ENCODE measurements at places on chromosomes 1 and 21.
A peak's percentile ranks its signal among the peaks of the same experiment; 100 is the strongest.

DNA sequence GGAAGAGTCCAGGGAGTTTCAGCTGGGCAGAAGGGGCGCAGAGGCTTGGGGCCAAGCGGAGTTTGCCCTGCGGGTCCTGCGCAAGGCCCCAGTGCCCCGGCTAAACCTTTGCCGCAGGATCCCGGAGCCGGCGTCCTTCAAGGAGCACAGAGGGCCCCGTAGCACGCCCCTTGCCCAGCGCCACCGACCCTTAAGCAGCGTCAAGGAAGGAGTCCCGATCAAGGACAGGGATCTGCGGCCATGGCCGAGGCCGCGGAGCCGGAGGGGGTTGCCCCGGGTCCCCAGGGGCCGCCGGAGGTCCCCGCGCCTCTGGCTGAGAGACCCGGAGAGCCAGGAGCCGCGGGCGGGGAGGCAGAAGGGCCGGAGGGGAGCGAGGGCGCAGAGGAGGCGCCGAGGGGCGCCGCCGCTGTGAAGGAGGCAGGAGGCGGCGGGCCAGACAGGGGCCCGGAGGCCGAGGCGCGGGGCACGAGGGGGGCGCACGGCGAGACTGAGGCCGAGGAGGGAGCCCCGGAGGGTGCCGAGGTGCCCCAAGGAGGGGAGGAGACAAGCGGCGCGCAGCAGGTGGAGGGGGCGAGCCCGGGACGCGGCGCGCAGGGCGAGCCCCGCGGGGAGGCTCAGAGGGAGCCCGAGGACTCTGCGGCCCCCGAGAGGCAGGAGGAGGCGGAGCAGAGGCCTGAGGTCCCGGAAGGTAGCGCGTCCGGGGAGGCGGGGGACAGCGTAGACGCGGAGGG is 520 bp downstream of the CLIC6 start:
- no peak for DNase-seq

GRCh38 chr21:38954588-38955004 is 148.9 kb downstream of the ETS2 start:
- no peak for DNase-seq

GRCh38 chr21:46369520-46370235 is 45.7 kb downstream of the PCNT start:
- DNase-seq, result no peak

DNA sequence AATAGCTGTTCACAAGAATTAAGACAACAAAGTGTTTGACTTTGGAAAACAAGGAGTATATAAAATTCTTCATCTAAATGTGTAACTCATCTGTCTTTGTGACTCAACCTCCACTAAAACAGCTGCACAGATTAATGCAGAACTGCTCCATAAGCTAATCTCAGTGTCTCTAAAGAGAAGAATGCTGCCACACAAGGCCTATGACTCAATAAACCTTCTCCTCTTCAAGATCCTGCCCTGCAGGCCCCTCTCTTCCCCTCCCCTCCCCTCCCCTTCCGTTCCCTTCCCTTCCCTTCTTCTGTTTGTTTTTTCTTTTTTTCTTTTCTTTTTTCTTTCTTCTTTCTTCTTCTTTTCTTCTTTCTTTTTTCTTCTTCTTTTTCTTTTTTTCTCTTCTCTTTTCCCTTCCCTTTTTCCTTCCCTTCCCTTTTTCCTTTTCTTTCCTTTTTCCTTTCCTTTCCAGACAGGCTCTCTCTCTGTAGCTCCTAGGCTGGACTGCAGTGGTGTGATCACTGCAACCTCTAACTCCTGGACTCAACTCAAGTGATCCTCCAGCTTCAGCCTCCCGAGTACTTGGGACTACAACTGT is 1052.8 kb downstream of the BRINP3 start:
- no peak for DNase-seq

DNA sequence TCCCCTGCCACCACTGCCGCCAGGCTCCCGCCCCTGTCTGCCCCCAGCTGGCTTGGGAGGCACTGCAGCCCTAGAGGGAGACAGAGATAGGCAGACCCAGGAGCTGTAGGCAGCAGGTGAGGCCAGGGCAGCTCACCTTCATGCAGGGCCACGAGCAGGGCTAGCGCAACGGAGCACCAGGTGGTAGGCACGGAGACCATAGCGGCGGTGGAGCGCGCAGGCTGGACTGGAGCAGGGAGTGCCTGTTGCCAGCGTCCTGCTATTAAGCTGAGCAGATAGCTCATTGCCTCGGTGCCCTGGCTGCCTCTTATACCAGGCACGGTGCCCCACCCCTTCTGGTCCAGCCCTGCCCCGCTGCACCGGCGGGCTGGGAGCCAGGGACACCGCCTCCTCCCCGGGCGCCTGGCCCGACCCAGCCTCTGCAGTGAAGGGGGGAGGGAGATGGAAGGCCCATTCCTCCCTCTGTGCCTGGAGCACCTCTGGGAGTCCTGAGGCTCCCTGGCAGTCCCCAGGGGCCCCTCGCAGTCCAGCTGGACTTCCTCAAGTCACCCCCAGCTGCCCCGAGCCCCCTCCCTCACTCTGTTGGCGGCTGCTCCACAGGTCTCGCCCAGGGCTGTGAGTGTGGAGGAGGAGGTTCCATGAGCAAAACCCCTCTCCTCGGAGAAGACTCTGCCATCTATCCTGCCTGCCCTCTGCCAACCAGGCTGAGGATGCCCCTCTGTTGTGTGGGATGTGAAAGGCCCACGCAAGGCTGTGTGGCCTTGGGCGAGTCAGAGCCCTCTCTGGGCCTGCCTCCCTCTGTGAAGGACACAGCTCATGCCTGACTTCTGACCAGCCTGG is at the start of gene EDN2:
Gene EDN2 (minus strand): TSS at position 282 of the 840 bp plus-strand sequence. CDS start 82 bp downstream, at position 200.
- DNase-seq, result no peak

DNA sequence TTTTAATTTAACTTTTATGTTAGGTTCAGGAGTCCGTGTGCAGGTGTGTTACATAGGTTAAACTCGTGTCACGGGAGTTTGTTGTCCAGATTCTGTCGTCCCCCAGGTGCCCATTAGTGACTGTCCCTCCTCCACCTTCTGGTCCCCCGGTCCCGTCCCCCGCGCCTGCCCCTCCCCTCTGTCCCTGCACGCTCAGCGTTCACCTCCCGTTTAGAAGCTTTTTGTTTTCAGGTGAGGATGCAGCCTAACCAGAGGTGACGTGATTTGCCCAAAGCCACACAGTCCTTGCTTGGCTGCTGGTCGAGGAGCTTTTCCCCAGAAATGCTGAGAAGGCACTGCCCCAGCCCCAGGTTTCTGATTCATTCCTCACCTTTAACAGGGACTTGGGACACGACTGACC is 844 bp downstream of the C1orf146 start:
- DNase-seq, result no peak

DNA sequence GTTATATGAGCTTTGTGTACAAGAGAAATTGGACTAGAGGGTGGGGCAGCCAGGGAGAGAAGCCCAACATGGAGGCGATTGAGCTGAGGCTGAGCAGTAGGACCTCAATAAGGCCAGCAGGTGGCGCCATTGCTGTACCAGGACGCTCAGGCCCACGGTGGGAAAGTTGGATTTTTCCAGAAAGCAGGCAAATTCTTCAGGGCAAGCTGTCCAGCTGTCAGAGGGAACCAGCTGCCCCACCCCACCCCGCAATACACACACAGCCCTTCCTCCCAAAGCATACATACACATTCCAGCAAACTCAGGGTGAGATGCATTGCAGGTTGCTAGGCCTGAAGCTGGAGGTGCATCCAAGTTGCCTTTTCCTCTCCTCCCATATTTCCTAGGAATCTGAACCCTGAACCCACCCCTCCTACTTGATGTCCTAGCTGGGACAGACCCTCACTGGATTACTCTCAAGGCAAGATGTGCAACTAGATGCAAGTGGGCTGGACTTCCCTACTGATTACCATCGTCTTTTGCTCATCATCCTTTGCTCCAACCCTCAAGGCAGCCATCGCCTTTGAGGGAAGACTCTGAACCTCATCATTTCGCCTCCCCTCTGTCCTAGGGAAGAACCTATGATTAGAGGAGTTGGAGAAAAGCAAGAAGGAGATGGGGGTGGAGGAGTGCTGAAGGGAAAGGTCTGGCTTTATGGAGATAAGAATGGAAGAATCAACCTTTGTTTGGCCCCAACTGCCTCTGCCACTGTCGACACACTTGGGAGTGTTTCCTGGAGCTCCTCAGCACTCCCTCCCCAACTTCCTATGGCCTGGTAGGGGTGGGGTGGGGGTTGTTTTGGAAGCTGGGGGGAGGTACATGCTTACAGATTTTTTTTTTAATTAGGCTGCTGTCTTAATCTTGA is 25.5 kb downstream of the CD34 start:
- DNase-seq, result peak; percentile 86

- DNase-seq, result no peak
These were observed 7.2 kb downstream of the METTL13 start for GRCh38 chr1:171788696-171789095.

- no peak for DNase-seq
These were observed 164.0 kb upstream of the CXADR start for GRCh38 chr21:17348849-17349248.

GRCh38 chr1:19799230-19800075 is at the start of gene TMCO4:
Gene TMCO4, minus strand, starts transcription at chr1:19799916. Its CDS starts 19,158 bp downstream, at chr1:19780758.
- no peak for DNase-seq

DNA sequence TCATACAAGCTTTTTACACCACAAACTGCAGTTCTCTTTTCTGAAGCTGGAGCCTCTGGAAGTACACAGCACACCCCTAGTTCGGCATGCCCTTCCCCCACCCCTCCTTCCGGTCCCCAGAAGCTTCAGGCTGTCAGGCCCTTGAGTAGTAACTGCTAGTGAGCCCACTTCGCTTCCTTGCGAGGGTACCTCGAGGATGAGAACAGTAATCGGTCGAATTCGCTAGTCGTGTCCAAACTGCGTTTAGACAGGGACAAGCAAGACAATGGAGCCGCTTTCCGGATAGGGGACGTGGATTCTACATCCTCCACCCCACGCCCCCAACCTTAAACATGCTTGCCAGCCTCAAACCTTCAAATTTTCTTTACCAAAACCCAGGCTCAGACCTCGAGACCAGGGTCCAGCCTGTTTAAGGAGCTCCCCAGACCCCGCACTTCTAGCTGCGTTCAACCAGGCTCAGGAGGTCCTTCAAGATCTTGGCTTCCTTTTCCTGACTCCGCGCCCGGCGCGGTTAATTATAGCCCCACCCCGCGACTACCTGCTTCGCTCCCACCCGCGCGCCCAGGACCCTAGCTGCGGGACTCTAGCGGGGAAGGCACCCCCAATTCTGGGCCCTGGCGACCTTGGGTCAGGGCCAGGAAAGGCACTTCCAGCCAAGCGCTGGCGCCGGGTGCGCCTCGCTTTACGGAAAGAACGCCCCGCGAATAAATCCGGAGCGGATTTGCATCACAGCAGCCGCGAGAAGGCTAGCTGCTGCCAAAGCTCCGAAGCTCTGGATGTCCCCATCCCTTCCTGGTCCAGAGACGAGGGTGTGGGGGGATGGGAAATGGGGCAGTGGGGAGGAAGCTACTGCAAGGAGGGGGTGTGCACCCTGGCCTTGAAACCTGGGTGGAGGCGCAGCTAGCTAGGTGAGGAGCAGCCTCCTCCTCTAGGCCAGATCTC is 8.1 kb upstream of the TSPAN1 start:
- no peak for DNase-seq

GRCh38 chr1:243459059-243459458 is 203.2 kb downstream of the SDCCAG8 start:
- no peak for DNase-seq

GRCh38 chr1:109827466-109827865 is 63.7 kb upstream of the EPS8L3 start:
- DNase-seq, result no peak

DNA sequence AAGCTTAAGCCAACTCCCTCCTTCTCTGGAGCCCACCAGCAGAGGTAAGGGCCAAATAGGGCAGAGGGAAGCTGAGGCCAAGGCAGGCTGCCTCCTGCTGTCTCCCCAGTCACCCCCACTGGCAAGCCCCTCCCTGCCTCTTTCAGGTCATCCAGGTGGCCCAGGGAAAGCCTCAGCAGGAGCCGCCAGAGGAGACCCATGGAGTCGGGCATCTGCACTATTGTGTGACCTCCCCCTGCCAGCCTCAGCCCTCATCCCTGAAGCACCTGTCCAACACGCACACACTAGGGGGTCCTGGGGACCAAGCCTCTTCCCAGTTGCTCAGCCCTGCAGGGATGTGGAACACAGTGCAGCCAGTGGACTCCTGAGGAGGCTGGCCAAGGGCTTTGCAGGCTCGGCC is 5.3 kb upstream of the NAXE start:
- no peak for DNase-seq

DNA sequence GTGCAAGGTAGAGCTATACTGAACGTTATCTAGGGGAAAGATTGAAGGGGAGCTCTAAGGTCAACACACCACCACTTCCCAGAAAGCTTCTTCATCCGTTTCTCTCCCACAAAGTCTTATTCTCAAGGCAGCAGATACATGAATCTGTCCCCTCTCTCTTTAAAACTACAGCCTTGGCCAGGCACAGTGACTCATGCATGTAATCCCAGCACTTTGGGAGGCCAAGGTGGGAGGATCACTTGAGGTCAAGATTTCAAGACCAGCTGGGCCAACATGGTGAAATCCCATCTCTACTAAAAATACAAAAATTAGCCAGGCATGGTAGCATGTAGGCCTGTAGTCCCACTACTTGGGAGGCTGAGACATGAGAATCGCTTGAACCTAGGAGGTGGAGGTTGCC is 8.1 kb downstream of the CYP4X1 start:
- DNase-seq, result no peak

- no peak for DNase-seq
These were observed 39.0 kb upstream of the TMEM52 start for GRCh38 chr1:1958071-1958541.

DNA sequence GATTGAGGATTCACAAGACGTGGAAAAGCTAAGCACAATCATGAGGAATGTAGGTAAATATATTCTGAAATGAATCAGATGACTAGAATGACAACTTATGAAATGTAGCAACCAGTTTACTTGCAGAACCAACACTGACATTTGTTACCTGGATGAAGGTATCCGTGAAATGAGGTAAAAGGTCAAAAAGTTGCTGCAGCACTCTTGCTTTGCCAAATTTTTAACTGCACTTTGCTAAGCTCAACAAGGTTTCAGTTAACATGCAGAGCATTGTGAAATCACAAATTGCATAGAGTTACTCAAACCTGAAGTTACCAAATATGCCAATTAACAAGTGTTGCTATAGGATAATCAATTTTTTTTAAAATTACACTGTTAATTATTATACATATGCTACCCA is 1280.1 kb downstream of the KCNT2 start:
- no peak for DNase-seq

- no peak for DNase-seq
These were observed 312.0 kb downstream of the VAV3 start for GRCh38 chr1:107653005-107653404.

GRCh38 chr1:9127395-9128165 is 1.3 kb downstream of the GPR157 start:
- DNase-seq, result no peak

DNA sequence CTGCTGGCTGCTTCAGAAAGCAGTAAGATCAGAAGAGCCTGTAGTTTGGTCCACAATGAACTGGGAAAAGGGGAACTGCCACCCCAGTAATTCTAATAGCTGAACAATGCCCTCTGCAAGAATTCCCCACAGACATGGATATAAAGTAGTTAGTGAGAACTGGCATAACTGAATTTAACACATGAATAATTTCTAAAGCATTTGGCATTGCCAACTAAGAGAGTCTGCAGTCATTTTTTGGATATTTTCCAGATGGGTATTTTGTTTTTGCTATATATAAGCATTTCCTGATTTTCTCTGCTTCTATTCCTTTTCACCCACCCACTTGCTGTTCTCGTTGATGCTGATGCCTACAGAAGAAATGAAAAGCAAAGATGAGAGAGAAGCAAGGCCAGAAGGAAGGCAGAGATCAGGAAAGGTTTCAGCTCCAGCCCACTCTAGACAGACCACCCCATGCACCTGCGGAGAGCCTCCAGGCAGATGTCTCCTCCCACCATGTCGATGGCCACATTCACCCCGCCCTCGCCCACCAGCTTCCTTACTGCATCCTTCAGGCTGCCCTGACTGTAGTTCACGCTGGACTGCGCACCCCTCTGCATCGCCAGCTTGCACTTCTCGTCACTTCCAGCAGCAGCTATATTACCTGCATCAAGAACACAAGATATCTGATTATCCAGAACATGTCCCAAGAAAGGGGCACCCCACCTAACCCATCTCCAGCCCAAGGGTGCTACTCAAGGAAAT is 55.9 kb upstream of the SEC16B start:
- DNase-seq, result no peak
